ENCODE measurements at places on chromosomes 7 and 10.

GRCh38 chr10:30752481-30752881 is 122.9 kb upstream of the LYZL2 start:
- no peak for DNase-seq

GRCh38 chr7:158603773-158604755 is 16.4 kb upstream of the PTPRN2 start:
- DNase-seq = no peak

DNA sequence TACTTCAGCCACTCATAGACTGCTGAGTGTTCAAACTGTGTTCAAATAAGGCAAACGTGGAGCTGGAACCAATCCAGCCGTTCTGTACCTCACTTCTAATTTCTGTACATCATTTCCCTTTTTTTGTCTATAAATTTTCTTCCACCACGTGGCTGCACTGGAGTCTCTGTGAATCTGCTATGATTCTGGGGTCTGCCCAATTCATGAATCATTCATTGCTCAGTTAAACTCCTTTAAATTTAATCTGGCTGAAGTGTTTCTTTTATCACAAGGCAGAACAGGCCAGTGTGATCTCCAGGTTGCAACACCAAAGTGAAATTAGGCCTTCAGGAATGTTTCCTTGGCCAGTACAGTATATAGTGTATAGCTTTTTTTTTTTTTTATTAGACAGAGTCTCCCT is 53.5 kb downstream of the DNAJC12 start:
- peak; percentile 70 for DNase-seq

DNA sequence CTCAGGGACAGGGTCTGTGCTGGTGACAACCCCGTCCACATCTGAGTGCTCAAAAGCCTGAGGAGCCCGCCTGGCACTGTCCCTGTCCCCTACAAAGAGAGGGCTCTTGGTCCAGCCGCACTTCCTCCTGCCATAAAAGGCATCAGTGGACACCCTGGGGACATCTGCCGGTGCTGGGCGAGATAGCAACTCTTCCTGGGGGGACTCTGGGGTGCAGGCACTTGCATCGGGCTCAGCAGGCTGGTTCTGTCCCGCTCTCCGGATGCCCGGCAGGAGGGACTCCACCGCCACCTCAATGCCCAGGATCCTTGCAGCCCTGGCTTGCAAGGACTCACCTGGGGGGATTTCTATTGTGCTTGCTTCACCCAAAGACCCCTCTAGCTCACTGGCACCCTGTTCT is 32.8 kb downstream of the JCAD start:
- no peak for DNase-seq

GRCh38 chr7:2165610-2166594 is 66.8 kb downstream of the MAD1L1 start:
- DNase-seq = peak; percentile 25

- peak; percentile 7 for DNase-seq
Observed at GRCh38 chr7:82347808-82348207, 95.8 kb downstream of the CACNA2D1 start.

DNA sequence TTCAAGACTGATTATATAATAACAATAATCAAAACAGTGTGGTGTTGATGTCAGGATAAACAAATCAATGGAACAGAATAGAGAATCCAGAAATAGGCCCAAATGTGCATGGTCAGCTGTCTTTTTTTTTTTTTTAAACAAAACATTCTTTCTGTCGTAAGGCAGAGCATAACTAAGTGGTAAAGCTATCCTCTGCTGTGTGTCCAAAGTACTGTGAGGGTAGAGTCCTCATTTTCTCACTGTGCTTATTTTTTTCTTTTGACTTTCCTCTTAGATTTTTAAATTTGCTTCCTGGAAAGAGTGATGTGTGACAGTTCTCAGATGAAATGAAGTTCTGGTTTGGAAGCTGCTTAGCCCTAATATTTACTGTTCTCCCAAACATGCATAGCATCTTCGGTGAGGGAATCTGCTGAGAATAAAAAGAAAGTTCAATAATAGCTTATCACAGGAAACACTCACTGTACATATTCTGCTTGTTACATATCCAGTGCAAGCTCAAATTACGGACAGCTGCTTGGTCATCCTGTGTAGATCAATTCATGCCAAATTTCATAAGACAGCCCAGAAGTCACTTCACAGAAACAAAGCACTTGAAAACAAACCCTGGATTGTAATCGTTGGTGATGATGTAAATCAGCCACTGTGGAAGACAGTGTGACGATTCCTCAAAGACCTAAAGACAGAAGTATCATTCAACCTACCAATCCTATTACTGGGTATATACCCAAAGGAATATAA is 423.9 kb downstream of the NEBL start:
- DNase-seq = peak; percentile 22

- DNase-seq = peak; percentile 68
Observed at GRCh38 chr7:74417419-74417971, 36.2 kb upstream of the GTF2IRD1 start.

DNA sequence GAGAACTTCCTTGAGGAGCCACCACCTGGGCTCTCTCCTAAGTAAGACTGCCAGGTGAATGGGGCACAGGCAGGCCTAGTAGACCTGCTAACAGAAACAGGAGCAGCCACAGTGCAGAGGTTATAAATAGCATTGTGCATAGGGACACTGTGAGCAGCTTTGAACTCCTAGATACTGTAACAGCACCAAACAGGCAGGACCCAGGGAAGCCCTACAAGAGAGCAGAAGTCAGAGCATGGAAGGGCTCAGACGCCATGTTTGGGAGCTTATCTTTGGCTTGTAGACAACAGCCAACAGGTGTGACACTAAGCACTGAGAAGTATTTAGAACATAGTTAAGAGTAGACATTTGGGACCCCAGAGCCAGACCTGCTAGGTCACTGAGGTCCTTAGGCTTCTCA is 14.5 kb downstream of the XRCC2 start:
- DNase-seq = no peak

DNA sequence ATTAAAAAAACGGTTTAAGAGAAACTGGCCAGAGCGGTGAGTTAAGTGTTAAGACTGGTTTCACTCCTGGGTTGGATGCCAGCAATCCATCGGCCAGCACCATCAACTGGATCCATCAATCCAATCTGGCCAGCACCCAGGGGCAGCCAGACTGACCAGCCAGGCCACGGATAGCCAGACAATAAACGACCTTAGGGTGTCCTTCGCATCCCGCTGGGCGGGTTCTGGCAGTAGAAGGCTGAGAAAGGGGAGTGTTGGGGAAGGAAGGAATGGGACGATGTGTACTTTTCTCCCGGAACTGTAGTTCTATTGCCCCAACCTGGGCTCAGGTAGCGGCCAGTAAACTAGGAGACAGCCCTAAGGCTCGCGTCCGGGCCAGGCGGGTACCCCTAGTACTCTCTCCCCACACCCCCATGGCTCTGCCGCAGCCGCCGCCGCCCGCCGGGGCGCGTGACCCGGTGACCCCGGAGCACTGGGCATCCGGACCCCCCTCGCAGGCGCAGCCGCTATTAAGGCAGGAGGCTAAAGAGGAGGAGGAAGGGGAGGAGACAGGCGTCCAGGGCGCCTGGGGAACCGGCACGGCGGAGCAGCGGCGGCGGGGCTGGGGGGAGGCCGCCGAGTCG is at the start of gene CASD1:
Gene CASD1 (plus strand): TSS at position 546 of the 623 bp plus-strand sequence. CDS start 276 bp downstream, outside the sequence.
- peak; percentile 33 for DNase-seq

GRCh38 chr7:108603656-108604306 is 34.1 kb downstream of the DNAJB9 start:
- no peak for DNase-seq

DNA sequence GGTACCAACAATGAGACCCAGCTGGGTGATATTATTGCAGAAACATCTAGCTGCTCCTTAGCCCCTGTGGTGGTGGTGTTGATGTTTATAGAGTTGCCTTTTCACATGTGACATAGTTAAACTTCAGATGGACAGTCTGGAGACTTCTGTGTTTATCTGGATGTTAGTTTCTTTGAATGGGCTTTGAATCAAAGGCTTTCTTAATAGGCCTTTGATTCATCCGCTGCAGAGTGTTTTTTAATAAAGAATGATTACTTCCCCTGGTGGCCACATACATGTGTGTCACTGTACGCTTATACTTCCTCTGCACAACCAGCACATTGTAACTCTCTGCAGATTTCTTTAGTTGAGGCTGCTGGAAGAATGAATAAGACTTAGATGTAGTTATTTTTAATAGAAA is 221.0 kb downstream of the DYNC1I1 start:
- DNase-seq = no peak

DNA sequence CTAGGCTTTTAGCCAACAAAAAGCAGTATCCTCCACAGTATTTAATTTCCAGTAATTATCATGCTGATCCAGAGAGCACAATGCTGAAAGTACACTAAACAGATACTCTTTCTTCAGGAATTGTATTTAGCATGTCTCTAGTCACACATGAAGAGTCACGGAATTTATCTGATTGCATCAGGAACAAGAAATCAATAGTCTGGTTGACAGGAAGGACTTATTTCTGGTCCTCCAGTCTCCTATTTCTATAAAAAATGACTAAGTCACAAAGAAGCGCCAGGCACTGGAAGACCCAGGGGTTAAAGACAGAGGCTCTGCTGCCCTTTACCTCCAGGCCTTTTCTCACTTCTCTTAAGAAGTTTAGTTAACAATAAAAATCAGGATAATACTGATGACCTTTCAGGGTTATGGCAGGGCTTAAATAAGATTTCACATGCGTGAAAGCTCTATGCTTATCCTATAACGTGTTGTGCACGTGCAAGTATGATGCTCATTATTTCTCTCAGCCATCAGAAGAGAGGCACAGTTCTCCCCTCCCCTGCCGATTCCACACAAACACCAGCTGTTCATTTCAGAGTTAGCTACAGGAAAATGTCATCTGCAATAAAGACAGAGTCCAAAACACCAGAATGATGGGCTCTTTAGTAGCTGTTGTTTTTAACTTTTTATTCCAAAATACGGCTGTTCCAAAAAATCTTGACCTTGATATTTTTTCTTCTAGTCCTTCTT is 36.9 kb downstream of the SLC26A4 start:
- DNase-seq = no peak

DNA sequence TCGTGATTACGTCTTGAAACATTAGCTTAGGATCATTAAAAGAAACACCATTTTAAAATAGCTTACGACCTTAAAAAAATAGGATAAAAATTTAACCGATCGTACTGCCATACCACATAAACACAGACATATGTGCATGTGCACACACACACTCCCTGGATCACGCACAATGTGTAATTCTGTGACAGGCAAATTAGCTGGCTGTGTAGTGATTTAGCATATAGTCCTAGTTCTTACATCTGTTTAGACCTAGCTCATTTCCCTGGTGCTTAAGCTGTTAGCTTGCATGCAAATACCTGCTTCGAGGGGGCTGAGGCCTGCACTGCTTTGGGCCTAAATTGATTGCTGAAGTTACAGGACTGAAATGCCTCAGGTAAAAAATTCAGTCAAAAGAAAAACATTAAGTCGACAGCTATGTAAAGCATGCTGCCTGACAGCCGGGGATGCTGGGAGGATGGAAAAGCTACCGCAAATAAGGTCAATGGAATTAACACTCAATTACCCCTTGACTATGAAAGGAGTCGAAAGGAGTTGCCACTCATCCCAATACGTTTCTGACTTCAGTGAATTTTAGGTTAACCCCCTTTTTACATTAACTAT is 267.1 kb upstream of the FZD8 start:
- DNase-seq = no peak

- DNase-seq = no peak
Observed at GRCh38 chr10:94097656-94098055, 103.9 kb downstream of the PLCE1 start.

- no peak for DNase-seq
Observed at GRCh38 chr7:150979713-150980390, 1.7 kb upstream of the KCNH2 start.

DNA sequence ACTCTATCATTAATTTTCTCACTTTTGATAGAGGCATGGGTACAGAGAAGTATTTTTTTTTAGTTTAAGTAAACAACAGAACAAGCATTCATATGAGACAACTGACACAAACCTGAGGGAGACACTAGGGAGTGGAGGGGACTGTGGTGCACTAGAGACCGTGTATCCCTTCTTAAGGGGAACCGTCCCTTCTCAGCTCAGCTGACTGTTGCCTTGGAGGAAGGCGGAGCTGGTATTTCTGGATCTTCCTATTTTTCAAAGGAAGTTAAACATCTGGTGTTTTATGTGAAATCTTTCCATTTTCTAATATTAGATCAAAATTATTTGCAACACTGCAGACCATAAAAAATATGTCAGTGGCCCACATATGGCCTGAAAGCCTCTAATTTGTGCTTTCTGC is 113.6 kb upstream of the MACROH2A2 start:
- no peak for DNase-seq

- DNase-seq = no peak
Observed at GRCh38 chr7:138542183-138542582, 82.1 kb downstream of the TRIM24 start.

Measured in fibroblast of upper back skin (primary cell).